ENCODE measurements at places on chromosomes 13 and 19.

DNA sequence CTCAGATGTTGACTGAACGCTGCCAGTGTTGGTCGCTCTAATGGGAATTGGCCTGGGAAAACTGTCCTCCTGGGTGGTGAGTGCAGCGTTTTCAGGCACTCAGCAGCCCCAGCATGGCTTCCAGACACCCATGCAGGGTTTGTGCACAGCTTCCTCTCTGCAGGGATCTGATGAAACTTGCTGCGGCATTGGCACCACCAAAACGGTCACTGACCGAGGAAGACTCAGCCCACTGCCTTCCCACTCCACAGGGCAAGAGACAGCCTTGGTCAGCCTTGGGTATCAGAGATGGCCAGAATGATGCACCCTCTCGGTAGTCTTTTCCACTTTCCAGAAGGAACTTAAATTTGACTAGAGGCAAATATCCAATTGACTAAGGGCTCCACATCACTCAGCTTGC lies 398.9 kb downstream of the IRS2 start:
- DNase-seq: no peak

- DNase-seq: no peak
These were observed 67.2 kb downstream of the SPACA7 start for GRCh38 chr13:112443191-112443994.

DNA sequence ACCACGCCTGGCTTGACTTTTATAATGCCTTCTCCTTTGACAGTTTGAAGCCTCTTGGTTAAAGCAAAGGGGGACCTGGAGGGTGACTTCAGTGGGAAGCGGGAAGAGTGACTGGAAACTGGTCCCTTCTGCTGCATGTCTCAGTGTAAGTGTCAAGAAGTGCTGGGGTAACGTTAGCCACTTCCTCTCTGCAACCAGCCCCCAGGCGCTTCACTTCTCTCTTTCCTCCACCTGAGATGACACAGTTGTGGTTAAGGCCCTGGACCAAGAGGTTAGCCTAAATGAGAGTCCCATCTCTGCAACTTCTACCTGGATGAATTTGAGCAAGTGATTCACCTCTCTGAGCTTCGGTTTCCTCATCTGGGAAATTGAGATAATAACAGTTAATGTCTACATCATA lies 16.3 kb downstream of the LEUTX start:
- DNase-seq: no peak

GRCh38 chr19:19181488-19181998 lies 10.4 kb downstream of the BORCS8 start:
- no peak for DNase-seq

DNA sequence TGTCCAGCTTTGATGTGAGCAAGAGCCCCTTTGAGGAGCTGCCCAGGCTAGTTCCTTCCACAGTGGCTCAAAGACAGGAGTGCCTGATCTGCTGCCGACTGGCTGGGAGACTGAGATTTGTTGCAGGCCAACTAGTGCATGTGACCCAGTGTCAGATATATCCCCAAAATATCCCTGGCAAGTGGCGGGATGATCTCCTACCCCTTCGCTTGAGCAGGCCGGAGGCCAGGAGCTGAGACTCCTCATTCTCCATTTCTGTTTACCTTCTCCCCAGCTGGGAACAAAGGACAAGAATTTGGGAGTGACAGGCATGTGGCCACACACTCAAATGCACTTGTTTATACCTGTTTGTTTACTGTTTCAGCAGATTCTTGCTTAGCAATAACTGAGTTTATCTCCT lies 37.1 kb upstream of the XPO4 start:
- no peak for DNase-seq
